SHP77 treated with DMSO at 0.1 percent for 48 hours (cell line): ENCODE measurements at places on chromosomes 6 and 20.

DNA sequence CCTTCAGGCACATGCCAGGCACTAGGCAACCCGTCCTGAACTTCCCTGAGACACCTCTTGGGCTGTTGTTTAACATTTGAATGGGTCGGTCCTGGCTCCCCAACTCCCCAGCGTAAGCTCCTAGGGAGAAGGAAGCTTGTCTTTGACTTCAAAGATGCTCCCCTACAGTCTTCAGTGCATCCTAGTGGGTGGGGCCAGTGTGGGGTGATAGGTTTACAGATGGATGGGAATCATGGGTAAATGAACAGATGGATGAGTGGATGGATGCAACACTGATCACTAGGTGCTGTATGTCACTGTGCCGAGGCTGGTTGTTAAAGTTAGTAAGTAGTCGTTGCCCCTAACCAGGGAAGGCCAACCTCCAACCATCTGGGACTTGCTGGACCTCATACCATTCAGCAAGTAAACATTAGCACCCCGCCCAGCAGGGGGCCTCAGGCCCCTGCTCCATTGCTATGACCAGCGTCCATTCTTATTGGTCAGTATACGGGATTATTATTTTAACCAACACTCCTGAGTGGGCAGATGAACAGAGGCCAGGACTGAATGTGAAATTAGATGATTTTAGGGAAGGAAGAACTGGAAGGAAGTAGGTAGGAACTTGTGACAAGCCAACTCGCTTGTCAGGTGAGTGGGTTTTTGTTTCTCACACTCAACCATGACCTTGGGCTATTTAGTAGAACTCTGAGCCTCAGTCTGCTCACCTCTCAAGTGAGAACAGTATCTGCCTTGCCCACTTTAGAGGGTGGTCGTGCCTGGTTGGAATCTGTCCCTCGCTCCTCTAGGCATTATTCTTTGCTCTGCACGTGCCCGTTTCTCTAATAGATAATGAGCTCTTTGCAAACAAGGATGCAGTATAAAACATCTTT, 82.9 kb upstream of the FOXP4 start:
- DNase-seq: no peak

- no peak for DNase-seq
These were observed 79.1 kb upstream of the PTPN1 start for GRCh38 chr20:50431066-50431450.

- DNase-seq: no peak
These were observed 57.5 kb downstream of the ILRUN start for GRCh38 chr6:34638834-34639736.

- DNase-seq: no peak
These were observed 57.5 kb downstream of the MYLK4 start for GRCh38 chr6:2693231-2693630.

GRCh38 chr6:16450285-16450684, 211.9 kb downstream of the GMPR start:
- DNase-seq: no peak

GRCh38 chr20:6732851-6733250, 34.6 kb upstream of the BMP2 start:
- no peak for DNase-seq

GRCh38 chr6:20350215-20350614, 51.5 kb upstream of the E2F3 start:
- DNase-seq: no peak

GRCh38 chr6:168159506-168159905, 80.5 kb upstream of the FRMD1 start:
- DNase-seq: no peak

DNA sequence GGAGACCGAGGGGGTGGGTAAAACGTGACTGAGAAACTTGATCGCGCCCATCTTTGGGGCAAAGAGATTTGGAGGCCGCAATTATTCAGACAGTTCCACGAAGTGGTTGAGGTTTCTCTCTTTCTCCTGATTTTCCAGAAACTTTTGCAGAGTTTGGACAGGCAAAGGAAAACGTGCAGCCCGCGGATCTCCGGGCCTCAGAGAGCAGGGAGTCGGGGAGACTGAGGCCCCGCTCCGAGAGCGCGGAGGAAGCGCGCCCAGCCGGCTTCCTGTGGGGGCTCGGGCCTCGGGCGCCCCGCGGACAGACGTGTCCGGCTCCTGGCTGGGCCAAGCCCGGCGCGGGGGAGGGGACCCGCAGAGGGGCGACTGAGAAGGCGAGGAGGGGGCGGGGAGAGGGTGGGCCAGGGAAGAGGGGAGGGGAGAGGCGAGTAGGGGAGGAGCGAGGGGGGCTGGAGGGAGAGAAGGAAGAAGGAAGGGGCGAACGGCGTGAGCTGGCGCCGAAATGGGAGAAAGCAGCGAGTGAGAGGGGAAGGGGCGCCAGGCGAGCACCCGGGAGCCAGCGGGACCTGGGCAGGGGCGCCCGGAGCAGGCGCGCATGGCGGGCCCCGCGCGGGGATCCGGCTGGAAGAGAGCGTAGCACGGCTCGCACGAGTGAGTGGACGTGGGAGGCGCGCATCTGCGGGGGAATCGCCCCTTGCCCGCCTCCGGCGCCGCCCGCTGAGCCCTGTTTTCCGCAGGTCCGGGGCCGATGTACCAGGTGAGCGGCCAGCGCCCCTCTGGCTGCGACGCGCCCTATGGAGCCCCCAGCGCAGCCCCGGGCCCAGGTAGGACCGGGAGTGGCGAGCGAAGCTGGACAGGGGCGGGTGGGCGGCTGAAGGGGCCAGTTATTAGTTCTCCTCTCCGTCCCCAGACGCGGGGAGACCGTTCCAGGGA, at the start of gene MDFI:
Gene MDFI (plus strand): TSS at position 467 of the 933 bp plus-strand sequence. CDS start 282 bp downstream, at position 749.
- no peak for DNase-seq

DNA sequence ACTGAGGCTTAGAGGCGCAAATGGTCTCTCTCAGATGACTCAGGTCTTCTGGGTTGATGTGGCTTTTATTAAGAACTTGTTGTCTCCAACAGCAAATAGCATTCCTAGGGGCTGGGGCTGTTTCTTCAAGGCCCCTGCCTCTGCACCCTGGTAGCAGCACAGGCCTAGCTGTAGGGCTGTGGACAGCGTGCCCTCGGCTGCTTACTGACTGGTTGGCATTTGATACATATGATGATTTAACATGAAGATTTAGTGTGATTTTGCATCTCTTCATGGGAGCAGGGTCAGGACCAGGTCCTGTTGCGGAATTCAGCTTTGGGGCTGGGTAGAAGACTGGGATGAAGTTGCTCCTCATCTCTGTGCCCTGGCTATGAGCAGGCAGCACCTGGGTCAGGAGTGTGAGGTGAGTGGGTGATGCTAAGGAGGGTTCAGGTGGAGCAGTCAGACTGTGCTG, 24.3 kb upstream of the IER3 start:
- DNase-seq: no peak

DNA sequence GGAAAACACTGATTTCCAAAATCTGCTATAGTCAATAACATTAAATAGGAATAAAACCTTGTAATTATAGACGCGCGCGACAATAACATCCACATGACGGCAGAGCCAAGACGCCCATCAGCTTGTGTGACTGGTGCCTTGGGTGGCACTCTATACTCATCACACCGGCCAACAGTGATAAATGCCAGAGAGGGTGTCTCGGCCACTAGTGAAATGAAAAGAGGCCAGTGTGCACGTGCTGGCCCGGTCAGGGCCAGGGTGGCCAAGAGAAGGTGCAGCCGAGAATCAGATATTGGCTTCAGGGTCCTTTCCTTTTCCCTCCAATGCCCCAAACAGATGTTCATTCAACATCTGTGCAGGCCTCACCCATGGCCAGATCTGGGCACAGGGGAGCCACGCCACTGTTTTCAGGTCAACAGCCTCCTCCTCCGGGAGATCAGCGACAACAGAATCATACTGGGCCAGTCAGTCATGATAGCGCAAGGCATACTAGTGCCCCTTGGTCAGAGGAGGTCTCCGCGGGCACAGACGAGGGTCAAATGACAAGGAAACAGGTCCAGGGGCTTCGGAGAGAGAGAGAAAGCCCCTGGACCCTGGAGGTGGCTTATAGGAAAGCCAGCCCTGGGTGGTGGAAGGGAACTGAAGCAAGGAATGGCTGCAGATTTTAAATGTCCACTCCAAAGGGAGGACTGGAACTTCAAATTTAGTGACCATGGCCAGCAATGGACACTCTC, 134.5 kb downstream of the PRND start:
- no peak for DNase-seq

DNA sequence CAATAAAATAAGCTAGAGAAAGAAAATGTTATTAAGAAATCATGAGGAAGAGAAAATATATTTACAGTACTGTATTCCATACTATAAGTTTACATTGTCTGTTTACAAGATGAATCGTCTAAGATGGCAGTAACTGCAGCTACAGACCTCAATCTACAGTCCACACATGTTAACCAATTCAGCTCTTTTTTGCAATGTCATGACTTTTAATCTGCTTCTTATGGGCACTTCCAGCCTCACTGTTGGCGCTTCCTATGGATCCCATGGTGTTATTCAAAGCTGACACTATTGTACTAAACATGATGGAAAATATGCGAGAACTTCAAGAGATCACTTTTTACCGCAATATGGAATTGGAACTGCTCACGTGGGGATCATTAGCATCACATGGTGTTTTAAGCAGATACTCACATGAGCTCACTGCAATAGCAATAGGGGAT, 451.5 kb upstream of the CITED2 start:
- no peak for DNase-seq

DNA sequence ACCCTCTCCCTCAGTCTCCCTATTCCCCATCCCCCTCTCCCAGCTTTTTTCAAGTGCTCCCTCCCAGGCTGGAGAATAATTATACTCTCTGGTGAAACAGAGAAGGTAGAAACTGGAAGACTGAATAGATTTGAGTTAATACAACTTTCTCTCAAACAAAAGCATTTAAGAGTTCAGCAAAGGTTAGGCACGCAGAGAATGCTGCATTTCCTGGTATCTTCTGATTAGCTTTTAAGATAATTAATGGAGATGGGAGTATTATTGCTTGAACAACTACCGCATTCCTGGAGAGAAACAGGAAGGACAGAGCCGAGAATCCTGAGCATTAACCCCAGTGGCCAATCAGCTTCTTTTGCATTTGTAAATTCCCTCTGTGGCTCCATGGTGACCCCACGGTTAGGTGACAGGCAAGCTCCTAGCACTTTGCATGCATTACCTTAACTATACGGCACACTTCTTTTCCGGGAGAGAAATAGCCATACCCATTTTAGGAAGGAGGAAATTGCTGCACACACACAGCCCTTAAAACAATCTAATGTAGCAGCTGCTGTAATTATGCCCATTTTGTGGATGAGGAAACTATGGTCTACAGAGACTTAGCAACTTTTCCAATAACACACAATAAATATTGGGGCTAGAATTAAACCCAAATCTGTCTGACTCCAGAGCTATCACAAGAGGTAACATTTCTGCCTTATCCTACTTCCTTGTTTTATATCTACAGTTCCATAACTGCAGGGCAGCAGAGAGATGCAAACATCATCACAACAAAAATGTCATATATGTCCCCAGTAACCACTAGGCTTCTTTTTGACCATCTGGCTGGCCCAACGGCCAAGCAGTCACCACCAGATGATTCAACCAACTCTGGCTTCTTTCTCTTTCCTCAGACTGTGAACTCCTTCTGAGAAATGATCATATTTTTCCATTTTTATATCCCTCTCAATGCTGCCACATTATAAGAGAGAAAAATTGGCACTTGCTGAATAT, 169.9 kb downstream of the CD24 start:
- no peak for DNase-seq

- DNase-seq: no peak
These were observed 417.7 kb upstream of the JAG1 start for GRCh38 chr20:11091511-11091910.

- no peak for DNase-seq
These were observed 7.5 kb downstream of the PSMA7 start for GRCh38 chr20:62135573-62136266.

DNA sequence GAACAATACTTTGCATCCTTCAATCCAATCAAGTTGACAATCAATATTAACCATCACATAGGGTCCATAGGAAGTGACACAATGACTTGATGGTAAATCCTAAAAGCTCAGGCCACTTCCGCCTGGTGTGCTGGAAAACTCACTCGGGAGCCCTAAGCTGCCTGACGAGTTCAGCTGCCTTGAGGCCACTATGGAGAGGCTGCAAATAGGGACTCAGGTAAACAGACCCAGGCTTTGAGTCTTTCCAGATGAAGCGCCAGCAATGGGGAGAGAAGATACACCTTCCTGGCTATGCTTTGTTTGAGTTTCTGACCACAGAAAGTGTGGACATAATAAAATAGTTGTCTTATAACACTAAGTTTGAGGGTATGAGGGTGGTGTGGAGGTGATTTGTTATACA, 112.6 kb downstream of the GPR63 start:
- DNase-seq: no peak

GRCh38 chr20:1469925-1470571, 3.4 kb upstream of the NSFL1C start:
- DNase-seq: peak; percentile 82

- DNase-seq: no peak
These were observed 125.3 kb downstream of the PREX1 start for GRCh38 chr20:48702455-48702913.

- no peak for DNase-seq
These were observed 48.2 kb upstream of the TENT5A start for GRCh38 chr6:81800666-81801065.

DNA sequence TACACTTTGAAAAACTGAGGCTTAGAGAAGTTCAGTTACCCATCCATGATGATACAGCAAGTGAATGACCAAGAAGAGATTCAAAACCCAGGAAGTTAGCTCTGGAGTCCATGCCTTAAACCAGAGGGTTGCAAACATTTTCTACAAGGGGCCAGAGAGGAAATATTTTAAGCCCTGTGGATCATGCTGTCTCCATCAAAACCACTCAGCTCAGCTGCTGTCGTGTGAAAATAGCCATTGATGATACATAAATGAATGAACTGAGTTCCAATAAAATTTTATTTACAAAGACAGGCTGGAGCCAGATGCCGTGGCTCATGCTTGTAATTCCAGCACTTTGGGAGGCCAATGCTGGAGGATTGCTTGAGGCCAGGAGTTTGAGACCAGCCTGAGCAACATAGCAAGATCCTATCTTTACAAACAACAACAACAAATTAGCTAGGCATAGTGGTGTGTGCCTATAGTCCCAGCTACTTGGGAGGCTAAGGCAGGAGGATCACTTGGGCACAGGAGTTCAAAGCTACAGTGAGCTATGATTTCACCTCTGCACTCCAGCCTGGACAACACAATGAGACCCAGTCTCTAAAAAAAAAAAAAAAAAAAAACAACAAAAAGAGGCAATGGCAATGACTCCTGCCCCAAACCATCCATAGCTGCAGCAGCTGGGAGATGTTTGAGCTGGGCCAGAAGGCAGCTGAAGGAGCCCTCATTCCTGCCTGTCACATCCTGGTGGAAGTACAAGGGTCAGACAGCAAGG, 44.1 kb upstream of the RIN2 start:
- no peak for DNase-seq

GRCh38 chr20:38460040-38460623, 12.5 kb upstream of the RALGAPB start:
- peak; percentile 24 for DNase-seq

GRCh38 chr6:117616391-117617209, 14.3 kb upstream of the GOPC start:
- no peak for DNase-seq

GRCh38 chr6:32195902-32196681, 3.6 kb upstream of the GPSM3 start:
- DNase-seq: peak; percentile 51

DNA sequence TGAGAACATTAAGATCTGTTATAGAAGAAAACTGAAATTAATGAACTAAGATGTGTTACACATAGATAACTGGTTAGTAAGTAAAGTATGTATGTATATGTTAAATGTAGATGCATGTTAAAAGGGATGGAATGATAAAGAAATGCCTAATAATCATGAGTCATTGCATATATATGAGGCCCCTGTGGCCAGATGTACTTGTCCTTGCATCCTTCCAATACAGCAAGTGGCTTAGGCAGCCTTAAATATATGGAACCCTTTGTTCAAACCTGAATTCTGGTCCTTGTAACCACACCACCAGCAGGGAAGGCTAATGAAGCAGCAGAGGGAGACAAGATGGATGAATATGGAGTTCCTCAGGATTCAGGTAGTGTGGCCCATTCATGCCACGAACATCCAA, 9.8 kb upstream of the AKAP7 start:
- no peak for DNase-seq
